ENCODE measurements at places on chromosomes 13 and 19.

GRCh38 chr13:66138172-66138811 lies 1091.8 kb downstream of the PCDH9 start:
- DNase-seq: no peak

- peak; percentile 29 for DNase-seq
Observed at GRCh38 chr13:108463340-108463739, 166.1 kb upstream of the MYO16 start.

GRCh38 chr13:50322006-50322405 lies 306.8 kb downstream of the KCNRG start:
- DNase-seq: no peak

GRCh38 chr13:99505814-99506269 lies 4.6 kb downstream of the TM9SF2 start:
- peak; percentile 5 for DNase-seq

DNA sequence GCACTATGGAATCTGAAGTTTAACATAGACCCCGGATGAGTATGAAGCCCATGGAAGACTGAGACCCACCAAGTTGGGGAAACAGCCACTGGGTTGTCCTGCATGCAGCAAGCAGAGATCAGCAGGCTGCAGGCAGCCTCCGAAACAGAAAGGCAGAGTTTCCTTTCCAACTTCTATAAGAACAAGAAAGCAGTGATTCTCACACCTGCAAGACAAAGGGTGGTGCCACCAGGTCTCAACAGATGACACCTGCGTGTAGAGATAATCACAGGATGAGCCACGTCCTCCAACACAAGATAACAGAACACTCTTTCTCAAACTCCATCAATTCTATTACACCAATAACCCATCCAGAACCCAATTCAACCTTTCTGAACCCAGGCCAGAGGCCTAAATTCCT lies 457.9 kb downstream of the FOXO1 start:
- no peak for DNase-seq

GRCh38 chr19:29404951-29405727 lies 120.7 kb upstream of the VSTM2B start:
- peak; percentile 92 for DNase-seq

GRCh38 chr13:43088093-43088511 lies 64.7 kb downstream of the DNAJC15 start:
- DNase-seq: no peak

GRCh38 chr19:40284501-40285352 lies at the start of gene AKT2:
Gene AKT2 (minus strand): TSS chr19:40285345. CDS start chr19:40265267, 20,078 bp downstream.
- peak; percentile 90 for DNase-seq
